H1 (cell line): ENCODE measurements at places on chromosomes 3 and 15.

DNA sequence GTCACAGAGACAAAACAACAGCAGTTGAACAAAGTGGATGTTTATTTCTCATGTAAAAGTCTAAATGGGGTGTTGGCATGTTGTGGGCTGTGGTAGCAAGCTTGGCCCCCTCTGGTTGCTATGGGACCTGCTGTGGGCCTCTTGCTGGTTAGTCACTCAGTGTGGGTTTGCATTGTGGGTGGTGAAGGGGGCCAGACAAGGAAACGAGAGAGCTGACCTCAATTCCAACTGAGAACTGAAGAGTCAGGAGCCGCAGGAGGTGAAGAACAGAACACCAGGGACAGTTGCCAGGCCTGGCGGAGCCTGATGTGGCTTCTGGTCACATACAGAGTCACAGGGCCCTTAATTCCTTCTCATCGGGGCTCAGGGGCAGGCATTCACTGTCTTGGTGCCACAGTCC, 1.9 kb upstream of the ADPGK start:
- DNase-seq: no peak

- DNase-seq: no peak
Measured at GRCh38 chr3:159910991-159911663, 77.5 kb upstream of the IL12A start.

GRCh38 chr3:16063603-16064002, 110.9 kb upstream of the GALNT15 start:
- DNase-seq: no peak

DNA sequence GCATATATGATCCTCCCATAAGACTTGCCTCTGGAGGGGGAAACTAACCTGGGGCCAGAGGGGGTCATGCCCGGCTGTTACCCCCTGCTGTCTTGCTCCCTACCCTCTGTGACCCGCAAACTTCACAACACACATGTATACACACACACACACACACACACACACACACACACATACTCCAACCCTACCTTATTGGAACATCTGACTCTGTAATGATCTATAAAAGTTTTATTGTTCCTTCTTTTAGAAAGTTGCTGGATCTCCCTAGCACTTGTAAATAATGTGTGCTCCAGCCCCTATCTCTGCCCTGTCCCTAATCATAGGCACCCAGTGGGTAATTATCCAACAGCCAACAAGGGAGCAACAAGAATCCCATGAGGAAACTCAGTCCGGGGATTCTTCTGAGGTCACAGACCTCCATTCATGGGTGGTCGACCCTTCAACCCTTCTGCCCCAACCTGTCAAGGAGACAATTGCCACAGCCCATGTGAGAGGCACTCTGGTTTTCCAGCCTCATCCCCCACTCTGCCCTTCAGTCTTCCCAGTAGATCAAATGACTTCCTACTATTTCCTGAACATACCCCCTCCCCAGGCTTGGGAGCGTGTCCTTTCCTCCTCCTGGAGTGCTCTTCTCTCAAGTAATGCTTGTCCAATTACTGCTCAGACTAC, 14.0 kb upstream of the TPM1 start:
- no peak for DNase-seq

DNA sequence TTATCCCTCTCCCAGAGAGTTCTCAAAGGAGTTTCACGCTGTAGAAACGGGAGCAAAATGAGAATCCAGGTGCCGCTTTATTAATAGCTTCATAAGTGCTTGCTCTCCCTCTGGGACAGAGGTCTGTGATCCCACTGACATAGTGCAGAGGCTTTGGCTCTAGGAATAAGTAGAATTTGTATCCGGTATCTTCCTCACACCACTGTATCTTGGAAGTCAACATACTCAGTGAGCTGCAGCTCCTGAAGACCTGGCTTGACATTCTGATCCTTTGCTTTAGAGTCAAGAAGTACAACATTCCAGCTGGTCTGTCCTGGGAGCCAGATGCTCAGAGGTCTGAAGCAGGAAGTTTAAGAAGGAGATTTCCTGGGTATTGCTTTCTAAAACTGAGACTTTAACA, 323.0 kb downstream of the LPP start:
- DNase-seq: no peak

- no peak for DNase-seq
Measured at GRCh38 chr3:171776839-171777583, 33.3 kb downstream of the PLD1 start.

- no peak for DNase-seq
Measured at GRCh38 chr3:25043749-25044148, 384.3 kb upstream of the RARB start.

GRCh38 chr3:139519998-139520737, 19.4 kb downstream of the RBP1 start:
- DNase-seq: peak; percentile 80
